AG09319 (cell line): ENCODE measurements at places on chromosomes 6 and 20.

GRCh38 chr6:80454197-80454596 lies 347.7 kb downstream of the BCKDHB start:
- DNase-seq = peak; percentile 68

DNA sequence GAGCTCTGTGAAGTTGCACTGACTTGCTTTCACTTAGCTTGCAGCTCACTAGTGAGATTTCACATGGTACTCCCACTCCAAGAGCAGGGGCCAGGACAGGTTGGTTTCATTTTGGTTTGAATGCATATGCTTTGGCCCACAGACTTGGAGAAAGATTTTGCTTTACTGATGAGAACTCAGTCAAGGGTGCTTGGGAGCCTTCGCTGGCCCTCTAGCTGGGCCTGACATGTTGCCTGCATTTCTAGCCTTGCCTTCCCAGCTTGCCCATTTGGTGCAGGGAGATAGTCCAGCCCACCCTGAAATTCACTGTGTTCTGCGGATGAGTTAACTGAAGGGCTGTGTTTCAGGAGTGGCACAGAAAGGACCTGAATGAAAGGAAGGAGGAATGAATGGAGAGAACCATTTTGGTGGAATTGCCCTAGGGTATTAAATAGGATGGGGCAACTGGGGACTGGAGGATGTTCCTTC lies 1.9 kb downstream of the SGK1 start:
- DNase-seq = no peak

DNA sequence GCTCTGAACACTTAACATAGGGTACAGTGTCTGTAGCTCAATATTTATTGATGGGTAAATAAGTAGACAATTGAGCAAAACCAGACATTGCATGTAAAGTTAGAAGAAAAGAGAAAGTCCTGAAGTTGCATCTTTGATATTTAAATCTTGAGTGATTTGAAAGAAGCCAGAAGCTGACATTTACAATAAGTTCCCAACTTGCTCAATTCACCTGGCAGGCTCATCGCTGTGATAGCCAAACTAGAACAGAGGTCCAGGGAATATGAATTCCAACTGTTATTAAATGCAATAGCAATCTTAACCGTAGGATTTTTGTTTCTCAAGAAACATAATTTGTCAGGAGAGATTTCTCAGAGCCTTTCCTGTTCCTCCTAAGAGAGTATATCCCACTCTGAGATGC lies 65.9 kb upstream of the EDN1 start:
- no peak for DNase-seq

GRCh38 chr20:38211200-38212097 lies 46.4 kb upstream of the TGM2 start:
- no peak for DNase-seq

GRCh38 chr6:165002358-165002757 lies 307.0 kb downstream of the C6orf118 start:
- DNase-seq = no peak

GRCh38 chr20:10090588-10091166 lies 55.9 kb downstream of the ANKEF1 start:
- DNase-seq = no peak

DNA sequence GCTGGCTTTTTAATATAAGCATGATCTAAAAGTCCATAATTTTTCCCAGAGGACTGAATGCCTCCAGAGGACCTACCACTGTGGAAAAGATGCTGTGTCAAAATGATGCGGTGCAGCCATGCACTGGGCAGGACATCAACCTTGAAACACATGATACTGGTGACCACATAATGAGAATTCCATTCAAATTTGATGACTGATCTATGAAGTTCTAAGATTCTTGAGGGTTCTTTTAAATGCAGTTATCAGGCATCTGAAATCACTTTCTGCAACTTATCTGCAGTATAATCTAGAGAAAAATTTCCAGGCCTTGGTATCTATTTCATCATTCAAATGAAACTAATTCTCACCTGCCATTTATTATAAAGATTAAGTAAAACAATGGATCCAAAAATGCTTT lies 15.0 kb upstream of the MARCKS start:
- no peak for DNase-seq

DNA sequence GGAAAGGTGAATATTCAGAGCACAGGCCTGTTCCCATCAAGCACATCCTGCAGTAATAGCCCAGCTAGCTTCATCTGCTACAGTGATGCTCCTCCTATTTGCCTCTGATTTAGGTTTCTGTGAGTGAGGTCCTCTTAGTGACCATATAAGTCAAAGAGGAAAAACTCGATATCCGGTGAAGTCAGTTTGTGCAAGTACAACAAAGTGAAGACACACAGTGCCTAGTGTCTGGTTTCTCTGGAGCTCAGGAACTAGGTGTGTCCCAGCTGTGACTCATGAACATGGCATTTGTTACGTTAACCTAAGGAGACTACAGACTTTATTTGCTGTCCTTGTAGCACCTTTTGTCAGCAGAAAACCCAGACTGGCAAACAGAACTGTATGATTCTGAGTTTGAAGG lies 33.9 kb downstream of the EDN1 start:
- DNase-seq = no peak

GRCh38 chr6:156859686-156860085 lies 82.5 kb downstream of the ARID1B start:
- no peak for DNase-seq

- DNase-seq = no peak
These were observed 123.1 kb downstream of the ARID1B start for GRCh38 chr6:156900292-156900691.

DNA sequence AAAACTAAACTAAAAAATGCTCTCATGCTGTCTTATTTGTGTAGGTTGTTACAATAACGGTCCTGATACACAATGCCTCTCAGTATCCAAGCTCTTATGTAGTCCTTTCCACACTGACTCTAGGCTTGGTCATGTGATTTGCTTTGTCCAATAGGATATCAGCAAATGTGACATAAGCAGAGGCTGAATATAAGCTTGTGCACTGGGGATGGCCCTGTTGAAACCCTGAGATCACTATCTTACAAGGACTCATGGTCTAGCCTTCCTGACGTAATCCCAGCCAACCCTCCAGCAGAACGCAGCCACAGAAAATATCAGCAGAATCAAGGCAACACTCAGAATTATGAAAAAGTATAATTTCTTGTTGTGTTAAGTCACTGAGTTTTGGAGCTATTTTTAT lies 145.1 kb upstream of the CCN2 start:
- peak; percentile 34 for DNase-seq

- DNase-seq = no peak
These were observed 5.5 kb downstream of the NPEPL1 start for GRCh38 chr20:58697867-58698703.

DNA sequence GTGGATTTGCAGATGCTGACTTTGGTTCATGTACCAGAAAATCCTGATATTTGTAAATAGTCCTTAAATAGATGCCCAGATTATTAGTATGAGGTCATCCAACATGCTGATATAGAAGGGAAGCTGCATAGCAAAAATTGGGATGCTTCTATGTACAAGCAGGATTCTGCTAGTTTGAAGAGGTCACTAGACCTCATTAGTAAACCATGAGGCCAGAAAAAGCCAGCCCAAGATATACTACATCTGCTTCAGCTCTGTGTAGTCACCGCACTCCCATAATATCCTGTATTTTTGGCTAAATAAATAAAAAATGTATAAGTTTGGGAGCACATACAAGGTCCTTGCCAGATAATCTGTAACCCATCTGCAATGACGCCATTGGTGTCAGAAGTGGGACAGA lies 13.0 kb downstream of the PTPRT start:
- DNase-seq = no peak

GRCh38 chr6:138291036-138291848 lies 73.0 kb upstream of the PBOV1 start:
- DNase-seq = no peak

GRCh38 chr6:18656506-18656905 lies 269.4 kb downstream of the RNF144B start:
- no peak for DNase-seq

DNA sequence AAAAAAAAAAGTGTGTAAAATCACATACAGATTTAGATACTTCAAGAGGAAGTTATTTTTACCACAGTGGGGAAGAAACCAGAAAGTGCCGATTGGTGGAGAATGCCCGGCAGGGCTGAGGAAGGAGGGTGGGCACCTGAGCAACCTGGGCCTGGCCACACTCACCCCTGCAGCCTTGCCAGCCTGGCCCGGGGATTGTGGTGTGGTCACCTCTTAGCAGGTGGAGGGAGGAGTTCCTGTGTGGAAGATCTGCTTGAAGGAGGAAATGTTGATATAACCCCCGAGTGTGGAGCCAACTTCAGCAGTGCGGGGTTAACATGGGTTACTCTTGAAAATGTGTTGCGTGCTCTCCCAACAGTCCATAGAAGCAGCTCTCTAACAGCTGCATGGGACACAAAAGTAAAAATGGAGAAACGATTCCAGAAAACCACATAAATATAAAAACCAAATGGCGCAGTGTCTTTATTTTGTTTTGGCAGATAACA lies 14.7 kb downstream of the UST start:
- no peak for DNase-seq

DNA sequence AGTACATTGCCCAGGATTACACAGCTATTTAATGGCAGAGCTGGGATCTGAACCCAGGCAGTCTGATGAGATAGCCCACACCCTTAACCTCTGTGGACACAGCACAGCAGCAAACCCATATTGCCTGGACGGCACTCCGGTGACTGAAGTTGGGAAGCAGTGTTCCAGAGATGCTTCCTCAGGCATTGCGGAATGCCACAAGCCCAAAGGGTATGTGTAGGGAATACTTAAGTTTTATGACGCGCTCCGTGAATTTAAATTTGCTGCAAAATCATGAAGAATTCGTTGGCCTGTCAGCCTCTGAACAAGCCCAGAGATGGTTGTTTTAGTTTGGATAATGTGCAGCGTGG lies 46.4 kb downstream of the PSMG4 start:
- DNase-seq = no peak

DNA sequence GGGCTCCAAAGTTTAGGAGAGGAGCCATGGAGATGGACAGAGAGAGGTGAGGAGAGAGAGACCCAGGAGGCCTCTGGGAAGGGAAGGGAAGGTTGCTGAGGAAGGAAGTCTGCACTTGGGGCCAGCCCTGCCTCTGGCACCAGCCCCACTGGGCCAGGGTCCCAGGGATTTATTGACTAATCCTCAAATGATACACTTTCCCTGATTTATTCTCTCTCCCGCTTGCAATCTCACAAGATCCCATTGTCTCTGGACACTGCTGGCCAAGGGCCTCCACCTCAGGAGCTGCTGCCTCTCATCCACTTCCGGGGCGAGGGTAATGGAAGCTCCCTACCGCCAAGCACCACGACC lies 43.6 kb upstream of the FOXP4 start:
- no peak for DNase-seq

DNA sequence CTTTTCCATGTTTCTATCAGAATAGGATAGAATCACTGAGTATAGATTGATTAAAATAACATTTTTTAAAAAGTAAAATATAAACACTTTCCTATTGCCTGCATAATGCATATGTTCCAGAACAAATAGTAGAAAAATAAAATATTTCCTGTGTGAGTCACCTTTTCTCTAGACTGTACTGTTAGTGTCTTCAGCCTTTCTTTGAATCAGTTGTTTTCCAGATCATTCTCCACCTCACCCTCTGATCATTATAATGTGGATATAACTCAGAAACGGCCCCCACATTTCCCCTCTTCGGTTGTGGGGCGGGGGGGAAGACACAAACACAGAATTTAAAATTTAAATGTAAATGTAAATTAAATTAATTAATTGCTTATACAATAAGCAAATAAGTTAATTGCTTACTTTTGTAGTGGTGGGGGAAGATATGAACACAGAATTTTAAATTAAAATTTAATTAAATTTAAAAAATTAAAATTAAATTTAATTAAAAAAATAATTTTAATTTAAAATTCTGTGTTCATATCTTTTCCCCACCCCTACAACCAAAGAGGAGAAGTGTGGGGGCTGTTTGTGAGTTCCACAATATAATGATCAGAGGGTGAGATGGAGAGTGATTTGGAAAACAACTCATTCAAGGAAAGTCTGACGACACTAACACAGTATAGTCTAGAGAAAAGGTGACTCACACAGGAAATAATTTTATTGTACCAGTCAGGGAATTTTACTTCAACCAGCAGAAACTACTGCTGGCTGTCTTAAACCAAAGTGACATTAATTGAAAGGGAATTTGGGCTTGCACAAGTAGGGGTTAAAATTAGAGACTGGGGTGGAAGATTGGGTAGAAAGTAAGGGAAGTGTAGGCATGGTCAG lies 37.1 kb upstream of the PROKR2 start:
- DNase-seq = no peak

DNA sequence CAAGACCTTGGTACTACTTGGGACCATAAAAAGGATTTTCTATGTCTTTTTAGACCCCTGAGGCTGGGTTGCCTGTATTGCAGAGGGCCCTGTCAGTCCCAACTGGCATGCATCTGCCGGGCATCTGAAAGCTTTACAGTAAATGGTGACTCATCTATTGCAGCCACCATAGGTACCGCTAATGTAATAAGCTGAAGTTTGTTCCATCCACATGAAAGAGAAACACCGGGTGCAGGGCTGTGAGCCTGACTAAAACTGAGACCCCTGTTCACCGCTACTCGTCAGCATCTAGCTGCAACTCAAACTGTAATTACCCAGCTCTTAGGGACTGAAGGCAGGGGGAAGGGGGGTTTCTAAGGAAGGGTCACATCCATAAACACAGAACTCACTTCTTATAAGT lies 49.5 kb downstream of the TRERF1 start:
- no peak for DNase-seq

GRCh38 chr6:167791780-167792478 lies 34.8 kb upstream of the AFDN start:
- DNase-seq = no peak

- DNase-seq = no peak
These were observed 14.8 kb upstream of the MAS1L start for GRCh38 chr6:29502597-29502996.

- no peak for DNase-seq
These were observed 41.9 kb upstream of the BHLHE23 start for GRCh38 chr20:63048516-63049190.

GRCh38 chr6:144174006-144174405 lies 23.7 kb downstream of the STX11 start:
- no peak for DNase-seq

DNA sequence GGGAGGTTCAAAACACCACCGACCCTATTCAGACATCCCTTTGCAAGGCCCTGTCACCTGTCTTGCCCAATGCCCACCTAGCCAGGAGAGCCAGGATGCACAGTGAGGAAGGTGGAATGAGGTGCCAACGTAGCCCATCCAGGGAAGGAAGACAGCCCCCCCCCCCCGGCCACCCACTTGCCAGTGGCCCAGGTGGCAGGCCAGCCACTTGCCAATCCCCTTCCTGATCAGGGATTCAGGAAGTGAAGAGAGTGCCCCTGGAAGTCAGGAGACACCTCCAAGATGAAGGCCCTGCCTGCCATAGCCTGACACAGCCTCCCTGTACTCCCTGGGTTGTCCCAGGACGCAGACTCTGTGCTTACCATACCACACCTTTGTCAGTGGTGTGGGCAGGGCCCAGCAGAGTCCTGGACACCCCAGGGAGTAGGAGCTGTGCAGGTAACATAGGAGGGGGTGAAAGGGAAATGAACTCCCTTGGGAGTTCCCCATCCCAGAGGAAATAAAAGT lies 54.7 kb downstream of the MRPL14 start:
- no peak for DNase-seq

DNA sequence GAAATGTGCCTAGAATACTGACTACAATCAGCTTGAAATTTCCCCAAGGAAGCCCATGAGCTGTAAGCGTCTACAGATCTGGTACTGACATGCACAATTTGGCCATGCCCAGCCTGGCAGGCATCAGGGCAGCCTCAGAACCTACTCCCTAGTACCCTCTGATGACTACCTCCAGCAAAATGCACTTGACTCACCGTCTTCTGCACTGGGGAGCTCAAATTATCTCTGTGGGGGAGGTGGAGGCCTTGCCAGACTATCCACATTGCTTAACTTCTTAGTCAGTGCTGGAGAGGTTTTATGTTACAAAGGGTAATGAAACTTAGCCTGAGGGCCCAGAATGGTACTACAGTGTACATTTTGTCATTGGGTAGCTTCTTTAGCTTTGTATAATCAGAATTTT lies 126.0 kb upstream of the ADGRF1 start:
- DNase-seq = peak; percentile 93
